ENCODE measurements at places on chromosomes 2 and 18.

- DNase-seq: no peak
Observed at GRCh38 chr2:12479065-12479601, 237.6 kb upstream of the TRIB2 start.

GRCh38 chr2:9238591-9239326 lies 32.1 kb downstream of the ASAP2 start:
- no peak for DNase-seq

DNA sequence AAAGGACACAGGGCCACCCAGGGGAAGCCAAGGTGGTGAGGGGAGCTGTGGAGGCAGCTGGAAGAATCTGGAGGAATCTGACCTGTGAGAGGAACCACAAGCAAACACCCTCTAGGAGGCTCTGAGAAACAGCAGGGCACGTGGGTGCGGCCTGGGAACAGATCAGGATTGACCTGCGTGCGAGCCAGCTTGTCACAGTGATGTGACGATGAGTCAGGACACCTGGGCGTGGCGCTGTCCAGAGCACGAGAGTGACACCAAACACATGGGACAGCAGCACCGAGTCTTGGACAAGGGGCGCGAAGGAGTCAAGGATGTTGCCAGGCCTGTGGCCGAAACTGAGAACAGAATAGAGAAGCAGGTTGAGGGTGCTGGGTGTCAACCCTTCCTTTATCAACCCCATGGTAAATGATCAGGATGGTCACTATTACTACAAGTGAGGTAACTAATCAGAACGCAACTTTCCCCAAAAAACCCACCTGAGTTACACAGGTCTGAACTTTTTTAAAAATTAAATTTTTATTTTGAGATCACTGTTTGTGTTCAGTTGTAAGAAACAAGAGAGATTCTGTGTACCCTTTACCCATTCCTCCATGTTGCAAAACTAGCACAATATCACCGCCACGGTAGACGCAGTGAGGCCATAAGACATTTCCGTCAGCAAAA lies 637 bp upstream of the SFT2D3 start:
- peak; percentile 14 for DNase-seq

GRCh38 chr2:9105601-9106337 lies 100.8 kb upstream of the ASAP2 start:
- no peak for DNase-seq

- no peak for DNase-seq
Observed at GRCh38 chr2:109318949-109319342, 189.9 kb downstream of the SH3RF3 start.

DNA sequence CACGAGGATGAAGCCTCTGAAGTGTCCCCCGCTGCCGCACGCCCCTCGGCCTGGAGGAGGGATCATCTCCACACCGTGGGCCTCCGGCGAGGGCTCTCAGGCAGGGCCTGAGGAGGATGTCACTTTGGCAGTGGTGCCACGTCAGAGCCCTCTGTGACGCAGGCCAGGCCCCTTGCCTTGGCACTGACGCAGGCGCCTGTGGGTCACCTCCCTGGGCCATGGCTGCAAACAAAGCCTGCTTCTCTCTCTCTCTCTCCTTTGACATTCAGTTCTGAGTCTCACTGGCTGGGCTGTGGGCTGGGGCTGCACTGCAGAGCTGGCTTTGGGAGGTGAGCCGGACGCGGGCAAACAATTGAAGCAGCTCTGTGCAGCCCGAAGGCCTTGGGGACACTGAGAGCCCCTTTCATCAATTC lies 273.7 kb downstream of the TWIST2 start:
- no peak for DNase-seq

DNA sequence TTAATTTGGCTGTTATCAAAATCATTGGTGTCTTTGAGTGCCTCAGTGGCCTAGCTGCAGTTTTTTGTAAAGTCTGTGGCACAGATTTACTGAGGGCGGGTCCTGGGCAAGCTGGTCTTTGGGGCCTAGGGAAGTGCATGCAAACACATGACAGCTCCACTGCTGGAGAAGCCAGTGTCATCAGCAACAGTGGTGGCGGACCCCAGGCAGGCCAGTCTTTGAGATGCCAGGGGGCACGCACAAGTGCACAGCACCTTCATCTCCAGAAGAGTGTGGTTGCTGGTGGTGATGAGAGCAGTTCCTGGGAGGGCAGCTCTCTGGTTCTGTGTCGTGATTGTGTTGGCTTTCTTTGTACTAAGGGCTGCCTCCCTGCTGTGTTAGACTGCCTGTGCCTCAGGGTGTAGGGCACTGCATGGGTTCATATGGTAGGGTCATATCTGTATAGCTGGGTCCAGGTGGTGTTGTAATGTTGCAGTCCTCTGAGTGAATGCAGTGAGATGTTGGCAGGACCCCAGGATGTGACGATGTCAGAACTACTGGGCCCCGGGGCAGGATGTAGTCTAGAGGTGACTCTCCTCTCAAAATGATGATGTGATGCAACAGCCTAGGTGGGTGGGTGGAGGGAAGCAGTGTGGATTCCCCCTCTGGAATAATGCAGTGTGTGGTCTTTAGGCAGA lies 646.7 kb upstream of the CDH2 start:
- no peak for DNase-seq

- no peak for DNase-seq
Observed at GRCh38 chr2:64765160-64765805, 111.6 kb upstream of the SERTAD2 start.

DNA sequence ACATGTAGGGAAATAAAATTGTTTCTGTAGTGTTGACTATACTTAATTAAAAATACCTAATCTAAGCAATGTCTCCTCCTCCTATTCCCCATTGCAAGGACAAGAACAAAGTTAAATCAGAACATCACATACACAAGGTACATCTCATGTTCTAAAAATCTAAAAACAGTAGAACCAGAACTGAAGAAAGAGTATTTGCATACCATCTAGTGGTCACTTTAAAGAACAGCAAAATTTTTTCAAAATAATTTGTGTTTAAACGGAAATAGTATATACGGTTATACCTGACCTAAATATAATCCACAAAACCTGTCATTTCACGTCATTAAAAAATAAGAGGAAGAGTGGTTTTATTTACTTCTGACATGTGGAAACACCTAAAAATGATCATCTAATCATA lies 294.3 kb upstream of the KCNH7 start:
- no peak for DNase-seq

DNA sequence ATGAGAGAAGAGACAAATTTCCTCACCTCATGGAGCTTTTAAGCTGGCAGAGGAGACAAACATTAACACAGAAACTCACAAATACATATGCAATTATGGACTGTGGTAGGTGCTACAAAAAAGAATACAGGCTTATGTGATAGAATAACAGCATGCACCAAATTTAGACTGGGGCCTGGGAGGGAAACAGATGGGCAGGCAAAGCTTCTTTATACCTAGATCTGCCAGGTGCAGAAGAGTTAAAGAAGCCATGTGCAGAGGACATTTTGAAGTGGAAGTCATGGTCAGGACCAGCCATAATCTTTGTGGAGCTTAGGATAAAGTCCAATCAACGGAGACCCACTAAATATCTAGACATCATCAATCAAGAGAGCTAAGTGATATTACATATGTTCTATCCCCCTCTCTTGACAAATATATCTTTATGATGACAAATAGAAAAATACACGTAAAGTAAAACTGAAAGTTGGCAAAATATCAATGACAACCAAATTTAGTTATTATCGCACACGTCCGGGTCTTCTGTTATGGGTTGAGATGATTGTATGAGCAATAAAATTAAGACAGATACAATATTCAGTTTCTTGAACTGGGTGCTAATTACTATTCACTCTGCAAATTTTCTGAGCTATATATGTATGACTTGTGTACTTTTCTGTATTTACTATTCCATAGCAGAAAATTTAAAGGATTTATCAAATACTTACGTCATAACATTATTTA lies 44.1 kb downstream of the CD28 start:
- DNase-seq: no peak

DNA sequence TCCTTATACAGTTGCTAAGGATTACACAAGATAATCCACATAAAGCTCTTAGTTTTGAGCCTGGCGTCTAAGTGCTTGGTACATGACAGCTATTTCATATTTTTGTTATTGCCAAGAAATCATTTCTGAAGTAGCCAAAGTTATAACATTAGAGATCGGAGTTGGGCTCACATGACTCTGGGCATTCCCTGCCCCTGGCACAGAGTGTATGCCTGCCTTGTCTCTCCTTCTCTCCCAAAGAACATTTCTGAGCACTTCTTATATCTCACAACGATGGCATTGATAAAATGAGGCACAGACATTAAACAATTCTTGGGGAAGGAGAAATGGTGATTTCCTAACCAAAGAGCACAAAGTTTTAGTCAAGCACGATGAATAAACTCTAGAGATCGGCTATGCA lies 87.7 kb upstream of the DDX18 start:
- DNase-seq: no peak

GRCh38 chr18:61132031-61132430 lies 201.2 kb upstream of the CDH20 start:
- DNase-seq: no peak

DNA sequence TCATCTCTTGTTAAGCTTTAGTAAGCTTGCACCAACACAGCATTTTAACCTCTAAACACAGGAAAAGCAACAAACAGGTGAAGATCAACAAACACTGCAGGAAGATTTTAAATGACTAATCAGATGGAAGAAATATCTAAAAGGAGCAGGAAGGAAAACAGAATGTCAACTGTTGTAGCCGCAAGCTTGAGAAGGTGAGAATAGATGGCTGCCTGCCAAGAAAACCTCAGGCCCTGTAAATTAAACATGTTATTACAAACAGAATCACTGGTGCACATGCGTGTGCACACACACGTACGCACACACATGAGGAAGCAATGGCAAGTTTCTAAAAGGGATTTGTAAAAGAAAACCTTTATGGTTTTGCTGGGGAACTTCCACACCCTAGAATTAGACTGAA lies 257.8 kb upstream of the GALNT5 start:
- no peak for DNase-seq

DNA sequence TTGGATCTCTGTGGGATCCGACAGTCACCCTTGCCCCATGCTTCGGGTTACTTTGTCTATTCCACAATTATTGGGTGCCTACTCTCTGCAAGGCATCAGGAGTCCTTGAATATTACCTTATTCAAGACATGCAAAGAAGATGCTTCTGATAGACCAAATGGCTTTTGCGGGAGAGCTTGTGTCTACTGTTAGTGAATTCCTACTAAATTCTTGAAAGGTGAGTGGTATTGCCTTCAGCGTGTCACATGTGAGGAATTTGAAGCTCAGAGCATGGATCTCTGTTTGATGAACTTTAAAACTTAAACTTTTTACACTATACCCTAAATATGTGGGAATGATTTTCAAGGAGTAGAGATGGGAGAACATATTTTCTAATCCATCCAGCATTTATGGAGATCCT lies 184.4 kb downstream of the LTBP1 start:
- no peak for DNase-seq

DNA sequence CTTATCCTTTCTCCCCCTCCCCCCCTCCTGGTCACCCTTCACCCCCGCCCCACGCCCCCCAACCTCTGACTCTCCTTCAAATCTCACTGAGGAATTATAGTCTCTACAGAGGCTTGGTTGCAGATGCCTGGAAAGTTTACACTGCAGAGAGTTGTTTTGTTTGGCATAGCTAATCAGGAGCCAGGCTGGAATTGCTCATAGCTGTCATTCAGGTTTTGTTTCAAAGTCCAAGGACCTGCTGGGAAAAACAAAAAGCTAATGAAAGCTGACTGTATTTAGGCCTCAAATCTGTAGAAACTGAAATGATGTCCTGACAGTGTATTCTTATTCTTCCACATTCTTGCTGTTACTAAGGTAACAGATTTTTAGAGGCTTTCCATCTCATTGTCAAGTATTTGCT lies 22.6 kb downstream of the GREB1L start:
- DNase-seq: no peak

GRCh38 chr2:85468704-85469349 lies 50.3 kb downstream of the SH2D6 start:
- no peak for DNase-seq

GRCh38 chr18:74817576-74817975 lies 219.9 kb downstream of the ZNF407 start:
- DNase-seq: no peak

GRCh38 chr2:106299696-106300095 lies 105.6 kb upstream of the UXS1 start:
- DNase-seq: no peak

- DNase-seq: no peak
Observed at GRCh38 chr18:7133181-7133580, 15.6 kb upstream of the LAMA1 start.

DNA sequence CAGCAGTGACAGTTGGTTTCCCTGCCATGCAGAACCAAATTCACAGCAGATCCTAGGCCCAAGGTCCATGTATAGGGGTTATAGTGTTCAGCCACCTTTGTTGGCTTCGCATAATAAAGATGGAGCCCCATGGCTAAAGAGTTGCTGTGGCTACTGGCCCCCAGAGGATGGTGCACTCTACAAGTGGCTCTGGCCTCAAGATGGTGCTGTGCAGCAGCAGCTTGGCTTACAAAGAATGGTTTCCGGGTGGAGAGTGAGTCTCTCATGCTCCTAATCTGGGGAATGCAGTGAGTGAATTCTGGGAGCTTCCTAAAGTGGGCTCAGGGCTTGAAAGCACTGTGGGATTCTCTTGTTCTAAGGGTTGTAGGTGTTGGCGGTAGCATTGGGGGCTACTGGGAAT lies 1199.7 kb downstream of the CNTNAP5 start:
- DNase-seq: no peak

DNA sequence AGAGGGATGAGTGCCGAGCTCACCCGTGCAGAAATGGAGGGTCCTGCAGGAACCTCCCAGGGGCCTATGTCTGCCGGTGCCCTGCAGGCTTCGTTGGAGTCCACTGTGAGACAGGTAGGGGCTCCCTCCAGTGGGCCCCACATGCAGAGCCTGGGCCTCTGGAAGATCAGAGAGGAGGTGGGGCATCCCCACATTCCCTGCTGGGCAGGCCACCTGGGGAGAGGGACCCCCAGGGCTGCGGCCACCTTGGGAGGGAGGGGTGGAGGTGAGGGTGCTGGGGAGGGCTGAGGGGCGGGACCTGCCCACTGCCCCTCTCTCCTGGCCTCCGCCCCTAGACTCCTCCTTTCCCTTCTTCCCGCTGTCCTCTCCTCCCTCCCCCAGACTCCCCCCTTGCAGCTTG lies 38.5 kb downstream of the MTERF4 start:
- DNase-seq: no peak

DNA sequence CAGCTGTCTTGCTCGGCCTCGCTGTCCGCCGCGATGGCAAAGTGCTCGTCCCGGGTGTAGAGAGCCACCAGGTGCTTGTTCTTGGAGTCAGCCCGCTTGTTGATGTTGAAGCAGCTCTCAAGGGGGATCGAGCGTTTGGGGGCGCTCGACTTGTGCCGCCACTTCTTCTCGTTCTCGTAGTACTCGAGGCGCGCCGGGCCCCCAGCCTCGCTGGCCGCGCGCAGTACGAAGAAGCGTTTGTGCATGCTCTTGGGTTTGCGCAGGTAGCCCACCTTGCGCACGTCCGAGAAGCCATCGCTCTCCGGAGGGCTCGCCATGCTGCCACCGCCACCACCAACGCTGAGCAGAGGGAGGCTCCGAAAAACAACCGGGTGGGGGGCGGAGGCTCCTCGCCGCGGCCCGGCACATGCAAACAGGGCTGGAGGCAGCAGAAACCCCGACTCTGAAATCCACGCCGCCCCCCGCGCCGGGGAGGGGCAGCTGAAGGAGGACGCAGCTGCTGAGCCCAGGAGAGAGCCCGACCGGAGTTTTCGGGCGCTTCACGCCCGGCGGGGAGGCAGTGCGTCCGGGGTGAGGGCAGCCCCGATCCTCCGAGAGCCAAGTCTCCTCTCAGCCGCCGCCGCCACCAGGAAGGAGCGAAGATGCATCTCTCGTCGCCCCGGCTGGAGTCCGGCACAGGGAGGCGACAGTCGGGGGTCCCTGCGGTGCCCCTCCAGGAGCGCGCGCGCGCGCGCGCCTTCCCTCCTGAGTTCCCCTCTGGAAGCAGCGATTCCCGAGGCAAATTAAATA lies 1.0 kb downstream of the IRS1 start:
- DNase-seq: no peak

- DNase-seq: no peak
Observed at GRCh38 chr2:194424683-194425209, 1232.3 kb upstream of the SLC39A10 start.

Measured in stimulated activated CD4-positive, alpha-beta T cell treated with anti-CD3 and anti-CD28 coated beads, Interleukin-12 subunit alpha, Interleukin-12 subunit beta, amount 100 ng/mL, for 48 hours (primary cell).